ENCODE measurements at places on chromosomes 5 and 9.

GRCh38 chr5:74075501-74076484 lies 449.8 kb downstream of the ARHGEF28 start:
- no peak for DNase-seq

- no peak for DNase-seq
These were observed 141.3 kb downstream of the MAN2A1 start for GRCh38 chr5:109830955-109831502.

DNA sequence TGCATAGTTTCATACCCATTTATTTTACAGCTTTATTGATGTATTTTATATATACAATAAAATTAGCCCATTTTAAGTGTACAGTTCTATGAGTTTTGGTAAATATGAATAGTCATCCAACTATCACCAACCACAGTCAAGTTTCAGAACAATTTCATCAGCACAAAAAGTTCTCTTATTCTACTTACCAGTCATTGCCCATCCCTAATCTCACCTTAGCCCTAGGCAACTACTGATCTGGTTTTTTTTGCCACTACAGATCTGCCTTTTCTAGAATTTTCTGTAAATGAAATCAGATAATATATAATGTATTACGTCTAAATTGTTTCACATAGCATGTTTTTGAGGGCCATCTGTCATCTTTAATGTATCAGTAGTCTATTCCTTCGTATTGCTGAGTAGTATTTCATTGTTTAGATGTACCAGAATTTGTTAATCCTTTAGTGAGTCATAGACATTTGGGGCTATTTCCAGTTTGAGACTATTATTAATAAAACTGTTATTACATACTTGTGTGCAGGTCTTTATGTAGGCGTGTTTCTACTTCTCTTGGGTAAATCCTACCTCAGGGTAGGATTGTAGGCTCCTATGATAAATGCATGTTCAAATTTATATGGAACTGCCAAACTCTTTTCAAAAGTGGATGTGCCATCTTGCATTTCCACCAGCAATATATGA lies 198.5 kb upstream of the ADAMTSL1 start:
- no peak for DNase-seq

GRCh38 chr9:108219664-108220063 lies 636.1 kb downstream of the ACTL7B start:
- no peak for DNase-seq
